ENCODE measurements at places on chromosomes 16 and 17.
A peak's percentile ranks its signal among the peaks of the same experiment; 100 is the strongest.

DNA sequence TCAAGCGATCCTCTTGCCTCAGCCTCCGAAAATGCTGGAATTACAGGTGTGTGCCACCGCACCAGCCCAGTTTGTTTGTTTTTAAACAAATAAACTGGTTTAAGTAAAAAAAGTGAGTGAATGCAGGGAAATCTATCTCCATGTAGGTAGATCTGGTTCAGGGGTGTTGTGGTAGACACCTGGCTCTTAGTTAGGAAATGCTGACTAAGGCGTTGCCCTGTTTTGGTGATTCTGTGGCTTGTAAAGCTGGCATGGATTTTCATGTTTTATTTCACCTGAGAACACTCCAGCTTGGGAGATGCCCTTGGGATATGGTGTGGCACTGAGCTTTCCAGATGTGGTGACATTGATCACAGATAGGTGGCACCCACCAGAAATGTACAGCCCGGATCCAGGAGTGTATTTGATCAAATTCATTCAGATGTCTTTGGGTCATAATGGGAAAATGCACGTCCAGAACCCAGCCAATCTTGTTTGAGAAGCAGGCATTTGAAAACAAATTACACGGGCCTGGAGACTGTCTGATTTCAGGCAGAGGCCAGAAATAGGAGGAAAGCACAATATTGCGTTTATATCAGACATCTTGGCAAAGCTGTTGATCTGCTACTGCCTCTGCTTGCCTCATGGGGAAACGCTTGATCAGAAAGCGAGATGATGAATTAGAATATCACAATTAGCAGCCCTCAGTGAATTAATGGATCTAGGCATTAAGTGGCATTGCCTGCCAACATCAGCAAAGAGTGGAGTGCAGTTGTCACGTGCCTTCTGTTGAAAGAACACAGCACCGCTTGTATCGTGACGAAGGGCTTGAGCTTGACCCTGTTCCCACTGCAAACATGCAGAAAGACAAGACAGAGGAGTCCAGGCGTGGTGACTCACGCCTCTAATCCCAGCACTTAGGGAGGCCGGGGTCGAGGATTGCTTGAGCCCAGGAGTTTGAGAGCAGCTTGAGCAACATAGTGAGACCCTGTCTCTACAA lies 7.3 kb upstream of the IL34 start:
- no peak for DNase-seq

DNA sequence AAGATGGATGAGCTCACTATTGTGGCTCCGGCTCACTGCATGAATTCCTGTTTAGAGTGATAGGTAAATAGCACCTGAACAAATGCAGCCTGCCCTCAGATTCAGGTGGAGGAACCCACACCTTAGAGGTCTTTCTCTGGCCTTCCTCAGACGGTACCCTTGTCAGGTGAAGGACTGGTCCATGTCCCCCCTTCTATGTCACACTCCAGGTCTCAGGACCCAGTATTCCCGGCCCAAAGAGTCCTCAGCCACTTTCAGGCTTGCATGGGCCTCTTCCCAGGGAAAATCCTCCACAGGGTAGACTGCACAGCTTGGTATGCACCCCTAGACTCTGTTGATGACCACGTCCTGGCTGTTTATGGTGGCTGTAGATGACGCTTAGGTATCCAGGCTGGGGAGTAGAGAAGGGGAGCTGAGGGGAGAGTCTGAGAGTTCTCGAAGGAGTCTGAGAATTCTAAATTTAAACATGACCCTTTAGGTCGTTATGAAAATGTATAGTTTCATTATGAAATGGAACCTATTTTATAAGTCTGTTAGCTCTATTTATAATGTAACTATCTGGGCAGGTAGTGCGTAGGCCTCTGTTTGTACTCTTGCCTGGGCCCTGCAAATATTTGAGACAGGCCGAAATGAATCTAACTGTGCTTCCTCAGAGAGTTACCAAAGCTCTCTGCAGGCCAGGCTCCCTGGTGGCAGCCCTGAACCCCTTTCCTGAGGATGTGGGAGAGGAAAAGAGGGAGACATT lies 32.5 kb upstream of the CCR7 start:
- DNase-seq, result no peak

DNA sequence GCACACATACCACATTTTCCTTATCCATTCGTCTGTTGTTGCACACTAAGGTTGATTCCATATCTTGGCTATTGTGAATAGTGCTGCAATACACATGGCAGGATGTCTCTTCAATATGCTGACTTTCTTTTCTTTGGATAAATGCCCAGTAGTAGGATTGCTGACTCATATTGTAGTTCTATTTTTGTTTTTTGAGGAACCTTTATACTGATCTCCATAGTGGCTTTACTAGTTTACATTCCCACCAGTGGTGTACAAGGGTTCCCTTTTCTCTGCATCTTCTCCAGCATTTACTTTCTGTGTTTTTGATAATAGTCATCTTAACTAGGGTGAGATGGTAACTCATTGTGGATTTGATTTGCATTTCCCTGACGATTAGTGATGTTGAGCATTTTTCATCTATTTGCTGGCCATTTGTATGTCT lies 118.1 kb downstream of the STXBP4 start:
- no peak for DNase-seq

GRCh38 chr16:72927199-72928089 lies 120.5 kb downstream of the ZFHX3 start:
- no peak for DNase-seq

- DNase-seq, result no peak
These were observed 111.3 kb upstream of the WSCD1 start for GRCh38 chr17:5958850-5959249.

- DNase-seq, result no peak
These were observed 39.1 kb downstream of the DHX38 start for GRCh38 chr16:72132726-72133125.

GRCh38 chr16:88473666-88474534 lies 20.8 kb downstream of the ZFPM1 start:
- DNase-seq, result no peak

- peak; percentile 18 for DNase-seq
These were observed 19.4 kb downstream of the GGA3 start for GRCh38 chr17:75241996-75242460.

DNA sequence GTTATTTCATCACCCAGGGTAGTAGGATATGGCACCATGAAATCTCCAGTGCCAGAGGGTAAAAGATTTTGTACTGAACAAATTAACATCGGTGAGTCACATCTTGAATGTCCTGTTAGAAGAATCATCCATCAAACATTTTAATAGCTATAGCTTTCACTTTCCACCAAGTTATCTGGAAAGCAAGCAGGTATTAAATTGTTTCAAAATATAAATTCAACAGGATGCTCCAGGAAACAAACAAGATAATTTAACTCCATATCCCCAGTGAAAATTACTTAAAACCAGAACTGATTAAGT lies 2.4 kb downstream of the VEZF1 start:
- no peak for DNase-seq

DNA sequence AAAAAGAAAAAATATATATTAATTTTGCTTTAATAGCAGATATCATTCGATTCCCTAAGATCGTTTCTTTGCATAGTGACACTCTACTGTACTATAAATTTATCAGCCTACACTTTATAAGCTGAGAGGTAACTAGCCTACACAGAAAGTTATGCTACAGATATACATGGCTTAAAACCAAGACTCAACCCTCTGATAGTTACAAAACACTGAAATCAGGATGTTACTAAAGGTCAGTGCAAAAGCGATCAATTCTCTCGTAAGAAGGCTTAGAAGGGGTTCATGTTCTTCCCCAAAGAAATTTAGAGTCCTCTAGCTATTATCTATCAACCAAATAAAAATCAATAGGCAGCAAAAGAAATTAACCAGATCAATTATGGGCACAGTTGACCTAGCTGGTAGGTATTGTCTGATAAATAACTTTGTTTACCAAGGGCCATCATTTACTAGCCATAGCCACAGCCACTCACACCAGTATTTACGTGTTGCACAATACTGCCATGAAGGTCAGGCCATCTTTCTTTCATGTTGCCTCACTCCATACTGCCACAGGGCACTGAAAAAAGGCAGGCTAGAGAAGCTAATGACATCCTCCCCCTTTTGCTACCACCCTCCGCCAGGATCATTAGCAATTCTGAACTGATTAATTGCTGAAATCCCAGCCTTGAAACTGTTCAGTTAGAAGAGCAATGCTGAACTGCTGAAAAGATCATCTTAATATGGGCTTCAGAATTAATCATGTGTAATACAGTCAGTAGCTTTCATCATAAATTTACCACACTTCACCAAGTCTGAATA lies 43.7 kb downstream of the RND2 start:
- DNase-seq, result no peak

GRCh38 chr17:13140750-13141149 lies 122.9 kb upstream of the ELAC2 start:
- DNase-seq, result no peak

- DNase-seq, result no peak
These were observed 84.7 kb downstream of the TUBD1 start for GRCh38 chr17:59807892-59808509.

DNA sequence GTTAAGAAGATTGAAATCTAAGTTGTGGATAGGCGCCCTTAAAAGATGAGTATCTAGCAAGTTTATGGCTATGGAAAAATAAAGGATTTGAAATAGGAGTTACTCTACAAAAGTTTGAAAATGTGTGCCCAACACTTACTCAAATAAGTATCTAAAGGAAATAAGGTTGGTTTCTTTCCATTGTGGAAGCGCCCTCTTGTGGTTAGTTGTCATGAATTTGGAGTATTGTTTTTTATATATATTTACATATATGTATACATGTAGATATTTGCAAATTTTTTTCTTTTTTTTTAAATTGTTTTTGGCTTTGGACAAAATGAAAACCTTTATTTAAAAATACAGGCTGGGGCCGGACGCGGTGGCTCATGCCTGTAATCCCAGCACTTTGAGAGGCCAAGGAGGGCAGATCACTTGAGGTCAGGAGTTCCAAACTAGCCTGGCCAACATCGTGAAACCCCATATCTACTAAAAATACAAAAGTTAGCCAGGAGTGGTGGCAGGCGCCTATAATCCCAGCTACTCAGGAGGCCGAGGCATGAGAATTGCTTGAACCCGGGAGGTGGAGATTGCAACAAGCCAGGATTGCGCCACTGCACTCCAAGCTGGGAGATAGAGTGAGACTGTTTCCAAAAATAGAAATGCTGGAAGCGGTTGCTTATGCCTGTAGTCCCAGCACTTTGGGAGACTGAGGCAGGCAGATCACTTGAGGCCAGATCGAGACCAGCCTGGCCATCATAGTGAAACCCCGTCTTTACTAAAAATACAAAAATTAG lies 24.0 kb upstream of the VPS4A start:
- DNase-seq, result peak; percentile 75

GRCh38 chr16:69620573-69620972 lies 54.8 kb downstream of the NFAT5 start:
- DNase-seq, result no peak

Measured in CD4-positive, alpha-beta T cell treated with Interleukin-4 for 1 hour (primary cell).